ENCODE measurements at places on chromosomes 5 and 9. TPM values are rescaled to one million over a fixed set of nuclear protein-coding genes. Genes with fewer than 3 reads are reported as not detected.

SOX30 gene
- 0.10 TPM for polyA plus RNA-seq

HINT2 gene
- 39.9 TPM for polyA plus RNA-seq

IFNA2 gene
- not detected for polyA plus RNA-seq

CDX1 gene
- polyA plus RNA-seq = 0.26 TPM

ANKRD18A gene
- polyA plus RNA-seq = 0.02 TPM

MVB12B gene
- 5.1 TPM for polyA plus RNA-seq
